H1 (cell line): ENCODE measurements at places on chromosomes 13 and 19. TPM values are rescaled to one million over a fixed set of nuclear protein-coding genes. Genes with fewer than 3 reads are reported as not detected.

- no peak for DNase-seq
- H3K4me1 ChIP-seq, result no peaks in the 10 kb centered on the region
- H3K4me3 ChIP-seq, result no peak overlapping the region
- no peaks in the 10 kb centered on the region for H3K36me3 ChIP-seq
These were observed 12.7 kb upstream of the KIR2DL4 start for GRCh38 chr19:54790711-54791110.

DNA sequence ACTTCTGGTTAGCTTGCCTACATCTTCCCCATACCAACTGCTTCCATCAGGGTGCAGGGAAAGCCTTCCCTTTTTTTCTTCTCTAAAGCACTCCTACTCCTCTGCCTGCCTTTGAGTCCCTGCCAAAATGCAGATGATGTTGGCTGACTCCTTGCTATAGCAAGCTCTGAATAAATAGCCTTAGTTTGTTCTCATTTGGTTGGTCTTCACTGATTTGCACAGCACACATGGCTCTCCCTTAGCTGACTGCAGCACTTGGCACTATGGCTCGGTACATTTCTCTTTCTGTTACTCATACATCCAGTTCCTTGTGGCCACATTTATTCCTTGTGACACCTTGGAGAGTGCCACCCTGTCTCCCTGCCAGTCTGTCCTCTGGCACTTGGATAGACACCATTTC is 249.8 kb downstream of the DCLK1 start:
- H3K27ac ChIP-seq, result no peak overlapping the region
- 0 out of 2 replicates have a peak, but pooled peaks cover 1% of the 10 kb centered on the region for H3K4me1 ChIP-seq
- no peaks in the 10 kb centered on the region for H3K36me3 ChIP-seq
- DNase-seq, result no peak

The S1PR5 gene
- total RNA-seq, result 8.6 and 8.7 TPM in 2 replicates

The GPR4 gene
- total RNA-seq, result 0.19 TPM in 1 of 2 replicates, not detected in the other

GRCh38 chr13:114146173-114146572 is 13.8 kb upstream of the RASA3 start:
- H3K4me1 ChIP-seq, result no peaks in the 10 kb centered on the region; the same call in 1 of the 2 replicates
- H3K4me3 ChIP-seq, result no peak overlapping the region
- no peak overlapping the region for H3K27ac ChIP-seq
- DNase-seq, result no peak
- H3K27me3 ChIP-seq, result no peaks in the 10 kb centered on the region

The CLC gene
- total RNA-seq, result 10.1 and 12.4 TPM in 2 replicates

GRCh38 chr13:50226515-50227155 is 211.4 kb downstream of the KCNRG start:
- no peak overlapping the region for H3K4me3 ChIP-seq
- no peak overlapping the region for H3K27ac ChIP-seq

DNA sequence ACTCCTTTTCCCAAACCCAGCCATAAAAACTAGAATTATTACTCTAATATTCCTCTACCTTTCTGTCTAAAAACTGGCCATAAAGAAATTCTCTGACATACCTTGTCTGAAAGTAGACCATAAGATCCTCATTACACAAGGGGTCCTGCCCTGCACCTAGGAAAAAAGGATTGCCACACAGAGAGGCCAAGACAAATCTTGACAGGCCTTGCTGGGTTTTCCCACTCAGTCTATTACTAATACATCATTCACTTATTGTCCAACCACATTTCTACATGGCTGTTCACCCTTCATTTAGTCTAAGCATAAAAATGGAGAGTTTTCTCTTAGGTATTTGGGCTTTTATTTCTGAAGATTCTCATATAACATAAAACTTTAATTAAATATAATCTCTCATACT is 319.8 kb downstream of the PCDH20 start:
- peaks cover 8% of the 10 kb centered on the region; the same call in 1 of the 2 replicates for H3K4me1 ChIP-seq
- no peak overlapping the region for H3K4me3 ChIP-seq
- no peak for DNase-seq
- H3K27ac ChIP-seq, result no peak overlapping the region
- H3K27me3 ChIP-seq, result no peaks in the 10 kb centered on the region
- no peaks in the 10 kb centered on the region for H3K36me3 ChIP-seq

The PSG3 gene
- total RNA-seq, result not detected in 2 replicates

DNA sequence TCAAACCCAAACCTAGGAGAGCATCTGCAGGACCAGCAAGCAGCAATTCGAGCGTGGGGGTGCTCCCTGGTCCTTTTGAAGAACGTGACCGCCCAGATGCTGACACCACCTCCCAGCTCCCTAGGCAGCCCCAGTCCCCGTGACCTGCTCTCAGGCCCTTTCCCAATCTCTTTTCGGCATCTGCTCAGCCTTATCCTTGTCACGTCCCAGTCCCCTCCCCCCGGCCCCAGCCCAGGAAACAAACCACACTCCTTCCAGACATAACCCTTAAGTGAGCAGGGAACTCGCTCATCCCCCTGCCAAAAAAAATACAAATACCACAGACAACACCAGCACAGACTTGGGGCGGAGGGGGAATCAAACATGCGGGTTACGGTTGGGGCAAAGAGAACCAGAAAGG is 3.3 kb downstream of the MLLT1 start:
- H3K27me3 ChIP-seq, result no peaks in the 10 kb centered on the region; the same call in 1 of the 2 replicates
- DNase-seq, result no peak
- peaks cover 20% of the 10 kb centered on the region for H3K4me1 ChIP-seq
- no peak overlapping the region for H3K4me3 ChIP-seq
- no peaks in the 10 kb centered on the region for H3K36me3 ChIP-seq

The ZNF177 gene
- 5.9 and 7.7 TPM in 2 replicates for total RNA-seq

The GNA15 gene
- 0.25 and 0.26 TPM in 2 replicates for total RNA-seq

DNA sequence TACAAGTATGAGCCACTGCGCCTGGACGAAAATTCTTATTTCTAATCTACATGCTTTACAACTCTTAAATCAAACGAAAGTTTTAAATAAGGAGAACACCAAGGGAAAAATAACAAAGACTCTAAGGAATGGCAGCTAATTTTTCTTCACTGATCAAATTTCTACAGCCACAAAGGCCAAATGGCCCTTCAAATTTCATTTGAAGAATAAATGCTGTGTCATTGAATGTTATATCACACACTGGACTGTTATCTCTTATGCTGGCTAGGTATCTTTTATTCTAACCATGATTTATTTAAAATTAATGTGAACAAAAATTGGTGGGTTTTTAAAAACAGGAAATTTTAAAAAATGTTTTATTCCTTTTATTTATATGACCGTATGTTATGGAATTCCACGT is 14.1 kb downstream of the SMAD9 start:
- no peak overlapping the region for H3K4me3 ChIP-seq
- no peaks in the 10 kb centered on the region for H3K4me1 ChIP-seq
- DNase-seq, result no peak
- no peaks in the 10 kb centered on the region for H3K36me3 ChIP-seq

DNA sequence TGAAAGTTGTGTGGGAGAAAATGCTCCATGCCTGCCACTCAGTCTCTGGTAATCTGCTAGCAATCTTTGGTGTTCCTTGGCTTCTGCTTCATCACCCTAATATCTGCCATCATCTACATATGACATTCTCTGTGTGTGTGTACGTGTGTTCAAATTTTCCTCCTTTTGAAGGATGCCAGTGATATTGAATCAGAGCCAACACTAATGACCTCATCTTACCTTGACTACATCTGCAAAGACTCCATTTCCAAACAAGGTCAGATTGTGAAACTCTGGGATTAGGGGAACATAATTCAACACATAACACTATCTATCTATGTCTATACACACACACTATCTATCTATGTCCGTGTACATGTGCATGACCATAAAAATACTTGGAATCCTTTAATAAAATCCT is 81.4 kb upstream of the IRS2 start:
- DNase-seq, result no peak
- no peaks in the 10 kb centered on the region for H3K4me1 ChIP-seq
- H3K4me3 ChIP-seq, result no peak overlapping the region
- no peak overlapping the region for H3K27ac ChIP-seq
- no peaks in the 10 kb centered on the region for H3K36me3 ChIP-seq

DNA sequence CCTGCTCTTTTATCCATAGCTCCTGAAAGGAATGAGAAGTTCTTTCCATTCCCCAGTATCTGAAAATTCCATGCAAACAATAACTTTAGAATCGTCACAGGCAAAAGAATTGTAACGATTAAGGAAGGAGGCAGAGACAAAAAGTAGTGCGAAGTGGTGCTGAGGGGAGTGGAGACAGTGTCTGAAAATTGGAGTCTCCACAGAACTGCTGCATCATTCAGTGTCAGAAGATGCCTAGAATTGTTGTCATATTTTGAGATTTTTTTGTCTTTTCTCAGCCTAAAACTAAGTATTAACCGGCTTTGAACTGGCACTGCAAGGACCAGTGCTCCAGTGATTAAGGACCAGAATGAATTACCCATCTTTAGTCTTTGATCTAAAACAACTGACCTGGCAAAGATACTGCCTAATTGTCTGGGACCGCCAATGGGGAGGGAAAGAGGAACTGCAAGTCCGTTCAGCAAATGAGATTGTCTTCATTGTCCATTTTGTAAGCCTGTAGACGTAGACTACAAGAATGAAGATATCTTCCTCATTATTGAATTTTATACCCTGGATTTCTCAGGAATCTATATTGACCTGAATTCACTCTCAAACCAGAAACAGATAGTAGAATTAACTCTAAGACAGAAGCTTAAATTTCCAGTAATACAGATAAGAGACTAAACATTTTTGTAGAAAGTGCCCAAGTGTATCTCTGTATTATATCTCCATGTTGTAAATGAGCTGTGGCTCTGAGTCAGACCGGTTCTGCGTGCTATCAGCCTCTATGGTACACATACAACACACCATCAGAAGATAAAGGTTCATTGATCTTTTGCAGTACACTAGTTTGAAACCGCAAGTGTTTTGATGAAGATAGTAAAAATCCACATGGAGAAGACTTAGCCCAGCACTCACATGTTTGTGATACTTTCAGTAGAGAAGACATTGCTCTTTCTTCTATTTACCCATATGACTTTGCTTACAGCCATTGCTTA is 293.2 kb downstream of the EFNB2 start:
- no peaks in the 10 kb centered on the region for H3K36me3 ChIP-seq
- H3K4me1 ChIP-seq, result no peaks in the 10 kb centered on the region
- DNase-seq, result no peak
- H3K27me3 ChIP-seq, result no peaks in the 10 kb centered on the region
- H3K4me3 ChIP-seq, result no peak overlapping the region

The ZFP14 gene
- 8.2 and 8.8 TPM in 2 replicates for total RNA-seq

The ZNF444 gene
- total RNA-seq, result 46.9 and 49.5 TPM in 2 replicates

- H3K27ac ChIP-seq, result no peak overlapping the region
- H3K4me1 ChIP-seq, result peaks cover 29% of the 10 kb centered on the region
- peaks cover 43% of the 10 kb centered on the region for H3K27me3 ChIP-seq
- no peak for DNase-seq
- H3K4me3 ChIP-seq, result peak overlapping the region; percentile 27; the same call in 1 of the 2 replicates
These were observed 1.6 kb downstream of the TNFSF9 start for GRCh38 chr19:6532244-6532999.

DNA sequence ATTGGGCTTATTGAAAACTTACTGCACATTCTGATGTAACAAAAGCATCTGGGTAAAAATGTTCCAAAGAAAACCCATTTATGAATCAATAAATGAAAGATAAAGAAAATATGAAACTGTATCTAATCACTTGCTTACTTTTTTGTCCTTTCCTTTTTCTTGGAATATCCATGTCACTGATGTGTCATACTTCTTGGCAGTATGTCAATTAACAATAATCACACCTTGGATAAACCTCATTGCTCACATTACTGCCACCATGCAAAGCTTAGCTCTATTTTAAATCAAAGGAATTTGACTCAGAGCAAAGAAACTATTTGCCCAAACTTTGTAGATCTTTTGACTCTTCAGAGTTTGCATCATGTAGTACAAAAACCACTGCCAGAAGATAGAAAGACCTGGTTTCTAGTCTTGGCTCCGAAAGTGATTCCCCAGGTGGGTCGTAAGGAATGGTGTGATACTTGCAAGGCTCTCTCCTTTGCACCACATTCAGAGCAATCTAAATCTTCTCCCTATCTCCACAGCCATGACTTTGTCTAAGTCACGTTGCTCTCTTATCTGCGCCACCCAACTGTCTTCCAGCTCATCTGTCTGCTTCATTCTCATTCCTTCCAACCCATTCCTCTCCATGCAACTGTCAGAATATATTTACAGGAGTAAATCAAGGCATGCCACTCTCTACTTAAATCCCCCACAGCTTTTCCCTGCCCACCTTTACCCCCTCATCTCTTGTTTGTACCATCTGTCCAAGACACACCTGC is 311.9 kb downstream of the COG6 start:
- no peaks in the 10 kb centered on the region for H3K27me3 ChIP-seq
- no peak for DNase-seq
- no peaks in the 10 kb centered on the region for H3K36me3 ChIP-seq
- H3K4me1 ChIP-seq, result no peaks in the 10 kb centered on the region
- H3K27ac ChIP-seq, result no peak overlapping the region

GRCh38 chr13:113186061-113186900 is 22.2 kb downstream of the PCID2 start:
- H3K27ac ChIP-seq, result no peak overlapping the region
- H3K4me1 ChIP-seq, result no peaks in the 10 kb centered on the region
- DNase-seq, result no peak
- H3K27me3 ChIP-seq, result no peaks in the 10 kb centered on the region

DNA sequence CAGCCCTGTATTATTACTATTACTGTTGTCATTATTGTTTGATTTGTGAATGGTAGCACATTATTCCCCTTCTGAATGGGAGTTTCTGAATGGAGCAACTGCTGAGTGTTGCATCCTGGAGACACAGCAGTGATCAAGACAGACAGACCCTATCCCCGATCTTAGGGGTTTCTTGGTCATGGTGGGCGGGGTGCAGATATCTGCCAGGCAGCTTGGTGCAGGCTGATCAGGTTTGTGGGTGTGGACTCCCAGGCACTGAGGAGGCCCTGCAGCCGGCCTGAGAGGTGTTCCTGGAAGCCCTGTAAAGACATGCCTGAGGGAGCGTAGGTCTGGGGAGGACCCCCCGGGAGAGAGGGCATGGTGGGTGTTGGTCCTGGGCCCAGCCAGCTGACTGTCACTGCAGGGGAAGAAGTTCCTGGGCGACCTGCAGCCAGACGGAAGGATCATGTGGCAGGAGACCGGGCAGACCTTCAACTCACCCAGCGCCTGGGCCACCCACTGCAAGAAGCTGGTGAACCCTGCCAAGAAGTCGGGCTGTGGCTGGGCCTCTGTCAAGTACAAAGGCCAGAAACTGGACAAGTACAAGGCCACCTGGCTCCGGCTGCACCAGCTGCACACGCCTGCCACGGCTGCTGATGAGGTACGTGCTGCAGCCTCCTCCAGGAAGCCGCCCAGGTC is 2.1 kb downstream of the MPND start:
- H3K27ac ChIP-seq, result no peak overlapping the region
- no peak overlapping the region for H3K4me3 ChIP-seq
- no peaks in the 10 kb centered on the region for H3K4me1 ChIP-seq

The NLRP5 gene
- total RNA-seq, result not detected in 2 replicates

GRCh38 chr19:29480507-29480906 is 45.3 kb upstream of the VSTM2B start:
- DNase-seq, result no peak
- no peaks in the 10 kb centered on the region for H3K36me3 ChIP-seq
- H3K4me3 ChIP-seq, result no peak overlapping the region

DNA sequence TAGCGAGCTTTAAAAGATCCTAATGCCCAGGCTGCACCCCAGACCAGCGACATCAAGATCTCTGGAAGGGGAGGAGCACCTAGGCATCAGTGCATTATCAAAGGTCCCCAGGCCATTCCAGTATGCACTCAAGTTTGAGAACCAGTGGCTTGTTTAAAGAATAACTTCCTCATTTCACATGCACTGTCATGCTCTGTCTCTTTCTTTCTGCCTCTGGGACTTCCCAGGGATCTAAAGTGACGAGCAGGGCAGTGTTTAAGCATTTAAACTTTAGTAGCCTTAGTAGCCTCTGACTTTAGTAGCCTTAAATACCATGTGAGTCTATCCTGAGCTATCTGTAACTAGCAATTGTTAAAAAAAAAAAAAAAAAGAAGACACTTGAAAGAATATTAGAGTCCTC is 8.9 kb upstream of the FARP1 start:
- no peak overlapping the region for H3K4me3 ChIP-seq
- no peak overlapping the region for H3K27ac ChIP-seq

The PRX gene
- total RNA-seq, result 5.8 and 6.0 TPM in 2 replicates
